NCI-H187 treated with DMSO at 0.1 percent for 48 hours (cell line): ENCODE measurements at places on chromosomes 13 and 19.

GRCh38 chr13:33678906-33679657, 138.9 kb upstream of the RFC3 start:
- DNase-seq, result no peak

- DNase-seq, result no peak
These were observed 23.2 kb downstream of the HSPH1 start for GRCh38 chr13:31138515-31138914.

- no peak for DNase-seq
These were observed 1093.7 kb upstream of the MIR17HG start for GRCh38 chr13:90253806-90254205.

DNA sequence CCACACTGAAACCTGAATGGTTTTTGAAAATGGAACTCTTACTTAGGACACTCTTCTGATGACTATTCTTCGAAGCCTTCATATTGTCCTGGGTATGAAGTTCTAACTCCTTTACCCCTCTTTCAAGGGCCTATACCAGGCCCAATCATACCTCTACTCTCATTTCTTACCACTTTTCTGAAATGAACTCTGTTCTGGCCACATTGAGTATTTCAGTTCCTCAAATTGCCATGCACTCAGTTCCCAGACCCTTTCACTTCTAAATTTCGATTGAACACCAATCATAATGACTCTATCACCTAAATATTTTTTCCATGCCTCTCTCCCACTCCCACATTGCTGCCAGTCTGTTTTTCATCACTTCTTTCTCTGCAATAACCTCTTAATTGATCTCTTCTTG, 53.7 kb downstream of the LACC1 start:
- no peak for DNase-seq

DNA sequence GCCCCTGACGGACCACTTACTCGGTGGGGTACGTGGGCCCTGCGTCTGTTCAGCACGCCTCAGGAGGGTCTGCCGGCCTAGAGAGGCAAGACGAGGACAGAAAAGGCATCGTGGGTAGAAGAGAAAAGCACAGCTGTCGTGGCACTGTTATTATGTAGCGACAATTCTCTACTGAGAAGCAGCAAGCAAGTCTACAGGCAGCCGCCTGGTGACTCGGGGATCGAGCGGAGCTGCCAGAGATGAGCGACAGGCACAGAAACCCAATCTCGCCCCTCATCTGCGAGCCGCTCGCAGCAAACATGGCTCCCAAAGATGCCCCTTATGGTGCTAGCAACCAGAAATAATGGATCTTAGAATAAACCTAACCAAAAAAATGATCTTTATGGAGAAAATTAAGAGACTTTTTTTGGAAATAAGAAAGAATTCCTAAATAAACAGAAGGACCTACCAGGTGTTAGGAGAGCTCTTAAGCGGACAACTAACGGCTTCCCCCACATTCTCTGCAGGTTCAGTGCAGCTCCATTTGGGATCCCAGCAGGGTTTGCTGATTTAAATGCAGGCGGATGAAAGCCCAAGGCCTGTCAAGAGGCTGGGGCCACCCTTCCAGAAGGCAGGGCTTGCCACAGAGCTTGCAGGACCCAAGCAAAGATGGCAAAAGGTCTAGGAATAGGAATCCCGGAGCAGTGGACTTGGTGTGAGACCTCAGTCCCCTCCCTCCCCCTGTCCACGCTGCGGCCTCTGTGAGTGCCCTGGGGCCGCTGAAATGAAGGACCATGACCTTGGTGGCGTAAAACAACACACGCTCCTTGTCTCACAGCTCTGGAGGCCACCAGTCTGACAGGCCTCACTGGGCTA, 152.6 kb downstream of the KDM4B start:
- DNase-seq, result no peak

DNA sequence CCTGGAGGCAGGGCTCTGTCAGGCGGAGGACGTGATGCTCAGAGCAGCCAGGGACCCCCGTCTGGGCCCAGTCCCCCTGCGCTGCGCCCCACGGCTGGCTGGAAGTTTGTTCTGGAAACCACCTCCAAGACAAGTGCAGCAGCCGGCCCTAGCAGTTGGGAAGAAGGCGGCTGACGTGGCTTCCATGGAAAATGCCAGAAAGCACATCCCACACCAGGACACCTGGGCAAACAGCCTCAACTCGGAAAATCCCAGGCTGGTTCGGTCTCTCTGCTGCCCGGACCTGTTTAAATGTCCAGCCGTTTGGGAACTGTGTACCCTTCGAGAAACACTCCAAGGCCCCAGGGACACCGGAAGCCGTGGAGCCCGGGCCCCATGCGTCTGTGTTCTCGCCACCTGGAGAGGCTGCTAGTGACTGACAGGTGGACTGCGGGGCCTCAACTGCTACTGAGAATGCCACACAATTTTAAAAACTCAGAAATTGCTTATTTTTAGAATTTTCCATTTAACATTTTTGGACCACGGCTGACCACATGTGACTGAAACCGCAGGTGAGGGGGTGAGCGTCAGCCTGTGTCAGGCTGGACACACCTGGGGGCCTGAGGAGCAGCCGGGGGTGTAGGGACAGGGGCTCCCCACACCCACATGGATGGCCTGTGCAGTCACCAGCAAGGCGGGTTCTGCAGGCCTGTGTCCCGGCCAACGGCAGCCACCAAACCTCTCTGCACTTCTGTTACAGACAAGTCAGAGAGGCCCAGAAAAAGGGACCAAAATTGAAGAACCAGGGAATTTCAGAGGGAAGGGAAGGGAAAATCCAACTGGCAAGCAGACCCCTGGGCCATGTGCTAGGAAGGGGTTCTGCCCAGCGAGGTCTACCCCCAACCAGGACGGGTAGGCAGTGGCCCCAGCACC, 31.7 kb downstream of the RASA3 start:
- no peak for DNase-seq

DNA sequence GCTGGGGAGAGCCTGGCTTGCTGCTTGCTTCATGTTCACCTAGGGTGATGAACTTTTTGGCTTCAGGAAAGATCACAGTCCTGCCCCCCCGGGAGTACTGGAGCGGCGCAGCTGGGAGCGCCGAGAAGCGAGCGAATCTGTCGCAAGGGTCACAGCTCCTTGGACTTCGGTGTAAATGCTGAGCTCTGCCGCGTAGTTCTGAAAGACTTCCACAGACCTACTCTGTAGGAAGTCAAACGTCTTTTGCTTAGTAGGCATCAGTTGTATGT, 2.7 kb downstream of the ING1 start:
- no peak for DNase-seq

DNA sequence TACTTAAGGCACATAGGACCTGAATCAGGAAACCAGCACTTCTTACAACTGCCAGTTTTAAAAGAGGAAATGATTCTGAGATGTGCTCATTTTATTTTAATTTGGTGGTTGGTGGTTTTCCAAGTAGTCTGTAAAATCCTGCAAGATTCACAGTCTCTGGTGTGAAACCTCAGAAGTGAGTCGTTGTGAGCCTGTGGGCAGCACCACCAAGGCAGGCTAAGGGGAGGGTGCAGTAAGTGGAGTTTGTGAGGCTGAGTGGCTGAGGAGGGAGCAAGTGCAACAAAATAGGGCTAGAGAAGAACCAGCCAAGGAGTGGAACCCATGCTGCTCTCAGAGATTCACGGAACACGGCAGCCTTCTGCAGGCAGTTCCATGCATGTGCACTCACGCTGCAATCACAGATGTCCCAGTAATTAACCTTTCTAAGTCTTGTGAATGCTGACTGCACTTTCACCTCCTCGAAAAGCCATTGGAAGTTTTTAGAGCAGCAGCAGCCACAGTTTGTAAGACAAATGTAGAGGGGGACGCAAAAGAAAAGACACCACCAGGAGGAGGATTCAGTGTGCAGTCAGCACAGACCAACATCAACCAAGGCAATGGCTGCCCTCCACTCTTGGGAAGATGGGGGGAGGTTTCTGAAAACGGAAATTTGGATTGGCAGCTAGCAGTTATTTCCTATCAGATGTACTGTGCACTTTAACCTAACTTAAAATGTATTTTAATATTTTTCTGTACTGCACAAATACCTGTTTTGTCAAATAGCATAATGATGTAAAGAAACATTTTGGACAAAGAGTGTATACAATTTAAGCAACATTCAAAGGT, 44.9 kb downstream of the ESD start:
- no peak for DNase-seq

GRCh38 chr19:16064209-16064889, 11.9 kb upstream of the TPM4 start:
- no peak for DNase-seq

DNA sequence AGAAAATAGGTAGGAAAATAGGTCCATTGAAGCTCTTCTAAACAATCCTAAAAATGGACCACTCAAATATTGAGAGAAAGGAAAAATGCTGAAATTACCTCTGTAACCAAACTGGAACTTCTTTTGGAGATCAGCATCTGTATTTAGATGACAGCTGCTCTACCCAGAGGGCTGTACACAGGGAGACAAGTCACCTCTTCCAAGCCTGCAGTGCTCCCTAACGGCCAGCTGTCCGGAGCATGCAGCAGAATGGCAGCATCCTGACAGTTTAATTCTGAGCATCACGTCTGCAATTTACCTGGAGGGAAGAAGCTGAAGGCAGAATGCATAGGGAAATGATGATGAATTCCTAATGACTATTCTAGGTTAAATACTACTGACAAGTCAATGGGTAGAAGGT, 62.8 kb upstream of the DIAPH3 start:
- DNase-seq, result no peak

- no peak for DNase-seq
These were observed 1317.0 kb downstream of the PCDH9 start for GRCh38 chr13:65913173-65913572.

DNA sequence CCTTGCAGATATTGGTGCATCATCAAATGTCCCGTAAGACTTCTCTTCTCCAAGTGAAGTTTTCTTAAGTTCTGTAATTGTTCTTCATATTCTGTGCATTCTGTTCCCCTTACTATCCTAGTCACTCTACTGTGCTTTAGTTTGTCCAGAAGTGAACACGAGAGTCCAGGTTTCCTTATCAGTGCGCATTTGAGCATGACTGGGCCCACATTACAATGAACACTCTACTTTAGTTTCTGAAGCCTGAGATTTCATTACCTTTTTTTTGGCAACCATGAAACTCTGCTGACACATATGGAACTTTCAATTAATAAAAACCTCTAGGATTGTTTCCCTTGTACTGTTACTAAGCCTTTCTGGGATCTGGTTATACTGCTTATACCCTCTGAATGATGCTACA, 270.0 kb downstream of the KCNRG start:
- no peak for DNase-seq

GRCh38 chr13:99157046-99157445, 43.6 kb upstream of the UBAC2 start:
- DNase-seq, result no peak

DNA sequence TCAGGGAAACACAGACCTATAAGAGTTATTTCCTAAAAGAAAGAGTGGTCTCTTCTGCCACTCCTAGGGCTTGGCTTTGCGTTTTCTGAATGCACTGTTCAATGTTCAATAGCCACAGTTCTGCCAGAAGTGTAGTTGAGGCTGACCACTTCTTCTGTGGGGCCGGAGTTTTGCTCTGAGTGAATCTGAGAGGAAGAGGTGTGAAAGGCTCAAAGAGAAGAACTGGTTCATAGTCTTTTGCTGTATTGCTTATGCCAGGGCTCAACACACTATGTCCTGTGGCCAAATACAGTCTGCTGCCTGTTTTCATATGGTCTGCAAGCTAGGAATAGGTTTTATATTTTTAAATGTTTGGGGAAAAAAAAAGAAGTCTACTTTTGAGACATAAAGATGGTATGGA, 128.2 kb downstream of the STOML3 start:
- DNase-seq, result no peak

GRCh38 chr19:14775869-14776586, 2.3 kb downstream of the ADGRE2 start:
- no peak for DNase-seq

DNA sequence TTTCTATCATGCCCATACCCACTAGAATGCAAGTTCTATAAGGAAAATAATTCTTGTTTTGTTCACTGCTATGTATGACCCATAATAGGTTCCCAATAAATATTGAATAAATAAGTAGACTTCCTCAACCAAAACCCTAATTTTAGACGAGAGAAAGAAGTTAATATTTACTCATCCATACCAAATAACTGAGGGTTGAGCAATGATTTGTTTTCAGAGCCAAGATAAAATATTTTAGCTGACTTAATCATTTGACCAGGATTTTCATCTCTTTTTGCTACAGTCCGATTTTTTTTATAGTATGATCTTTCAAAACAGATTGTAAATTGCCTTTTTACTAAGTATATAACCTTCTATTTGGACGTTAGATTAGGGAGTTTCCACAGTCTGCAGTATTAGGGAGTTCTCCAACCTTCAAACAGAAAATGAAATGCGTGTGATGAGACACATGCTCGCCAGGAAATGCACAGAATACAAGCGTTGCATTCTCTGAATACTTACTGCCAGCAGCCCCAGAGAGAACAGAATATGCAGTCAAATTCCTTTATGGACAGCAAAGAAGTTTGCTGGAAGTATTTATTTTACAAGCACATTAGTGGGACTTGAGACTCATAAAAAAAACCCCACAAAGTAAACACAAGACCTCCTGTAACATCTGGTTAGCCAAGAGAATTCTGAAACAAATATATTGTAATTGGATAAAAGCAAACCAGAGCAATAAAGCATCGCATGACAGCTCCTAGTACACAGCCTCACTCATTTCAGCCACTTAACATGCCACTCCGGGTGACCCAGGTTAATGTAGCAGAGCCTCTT, 230.0 kb downstream of the MYO16 start:
- DNase-seq, result peak; percentile 10

DNA sequence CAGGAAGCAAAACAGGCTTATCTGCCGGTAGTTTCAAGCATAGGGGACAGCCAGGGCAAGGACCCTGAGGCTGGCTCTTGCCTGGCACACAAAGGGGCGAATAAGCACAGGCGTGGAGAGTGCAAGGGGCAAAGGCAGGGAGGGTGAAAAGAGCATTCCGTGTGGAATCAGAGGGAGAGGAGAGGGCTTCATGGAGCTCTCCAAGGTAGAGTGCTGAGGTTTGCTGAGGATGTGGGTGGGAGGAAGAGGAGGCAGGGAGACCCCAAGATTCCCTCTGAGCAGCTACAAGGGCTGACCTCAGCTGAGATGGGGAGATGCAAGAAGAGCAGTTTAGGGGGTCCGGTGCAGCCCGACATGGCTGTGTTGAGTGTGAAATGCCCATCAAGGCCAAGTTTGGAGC, 36.5 kb upstream of the ZNRF4 start:
- DNase-seq, result no peak

DNA sequence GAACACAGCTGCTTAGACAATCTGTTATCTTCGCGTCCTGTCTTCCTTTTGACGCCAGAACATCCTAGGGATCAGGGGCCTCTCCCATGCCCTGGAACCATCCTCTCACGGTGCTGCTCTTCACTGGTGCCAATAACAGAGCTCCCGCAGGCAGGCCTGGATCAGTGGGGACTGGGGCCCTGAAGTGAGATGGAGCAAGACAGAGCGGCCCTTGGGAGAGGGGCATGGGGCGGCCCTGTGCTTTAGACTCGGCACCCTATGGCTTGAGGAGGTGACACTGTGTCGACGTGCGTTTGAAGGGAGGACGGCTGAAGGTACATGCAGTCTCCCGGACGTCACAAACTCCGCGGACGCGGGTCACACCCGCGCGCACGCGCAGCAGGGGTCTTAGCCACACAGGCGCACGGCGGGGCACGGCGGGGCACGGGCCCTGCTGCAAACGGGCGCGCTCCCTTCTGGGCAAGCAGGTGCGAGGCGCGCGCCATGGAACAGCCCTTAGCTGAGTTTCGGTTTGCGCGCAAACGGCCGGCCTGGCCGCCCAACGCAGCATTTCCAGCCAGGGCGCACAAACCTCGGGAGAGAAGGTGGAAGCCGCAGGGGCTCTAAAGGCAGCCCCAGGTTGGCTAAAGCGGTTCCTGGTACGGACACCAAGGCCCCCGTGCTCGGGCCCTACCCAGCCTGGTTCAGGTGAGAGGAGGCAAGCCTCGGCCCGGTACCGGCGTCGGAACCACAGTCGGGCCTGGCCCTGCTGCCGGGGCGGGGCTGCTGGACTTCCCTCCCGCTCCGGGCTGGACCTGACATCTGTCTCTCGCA, 16.5 kb upstream of the RNF17 start:
- DNase-seq, result no peak
